ENCODE measurements at places on chromosomes 7 and 10.

DNA sequence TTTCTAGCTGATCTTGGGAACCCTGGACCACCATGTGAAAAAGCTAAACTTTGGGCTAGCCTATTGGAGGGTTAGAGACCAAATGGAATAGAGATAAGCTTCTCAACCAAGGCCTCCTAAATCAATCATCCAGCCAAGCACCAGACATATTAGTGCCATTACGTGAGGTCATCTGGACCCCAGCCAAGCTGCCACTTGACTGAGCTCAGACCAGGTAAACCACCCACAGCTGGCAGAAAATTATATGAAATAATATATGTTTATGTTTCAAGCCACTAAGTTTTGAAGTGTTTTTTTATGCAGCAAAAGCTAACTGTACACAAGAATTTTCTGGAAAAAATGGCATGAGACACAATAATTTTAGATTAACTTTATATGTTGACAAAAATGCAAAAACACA lies 82.6 kb upstream of the PCGF5 start:
- no peak for DNase-seq

- DNase-seq = no peak
Observed at GRCh38 chr7:75950111-75950681, 35.2 kb downstream of the POR start.

DNA sequence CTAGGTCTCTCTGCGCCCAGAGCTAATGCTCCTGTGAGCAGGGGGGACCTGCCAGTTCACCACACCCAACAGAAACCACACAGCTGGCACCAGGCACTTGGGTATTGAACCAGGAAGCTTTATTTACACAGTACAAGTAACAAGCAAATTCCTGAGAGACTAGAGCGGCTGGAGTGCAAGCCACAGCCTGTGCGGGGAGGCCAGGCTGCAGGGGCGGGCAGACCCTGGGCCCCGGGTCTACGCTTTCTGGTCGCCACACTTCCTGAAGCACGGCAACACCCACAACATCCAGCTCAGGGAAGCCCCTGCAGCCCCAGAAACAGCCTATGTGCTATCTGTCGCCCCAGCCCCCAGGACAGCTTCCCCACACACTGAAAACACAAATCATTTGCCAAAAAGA lies 125.0 kb downstream of the FAM53B start:
- no peak for DNase-seq

DNA sequence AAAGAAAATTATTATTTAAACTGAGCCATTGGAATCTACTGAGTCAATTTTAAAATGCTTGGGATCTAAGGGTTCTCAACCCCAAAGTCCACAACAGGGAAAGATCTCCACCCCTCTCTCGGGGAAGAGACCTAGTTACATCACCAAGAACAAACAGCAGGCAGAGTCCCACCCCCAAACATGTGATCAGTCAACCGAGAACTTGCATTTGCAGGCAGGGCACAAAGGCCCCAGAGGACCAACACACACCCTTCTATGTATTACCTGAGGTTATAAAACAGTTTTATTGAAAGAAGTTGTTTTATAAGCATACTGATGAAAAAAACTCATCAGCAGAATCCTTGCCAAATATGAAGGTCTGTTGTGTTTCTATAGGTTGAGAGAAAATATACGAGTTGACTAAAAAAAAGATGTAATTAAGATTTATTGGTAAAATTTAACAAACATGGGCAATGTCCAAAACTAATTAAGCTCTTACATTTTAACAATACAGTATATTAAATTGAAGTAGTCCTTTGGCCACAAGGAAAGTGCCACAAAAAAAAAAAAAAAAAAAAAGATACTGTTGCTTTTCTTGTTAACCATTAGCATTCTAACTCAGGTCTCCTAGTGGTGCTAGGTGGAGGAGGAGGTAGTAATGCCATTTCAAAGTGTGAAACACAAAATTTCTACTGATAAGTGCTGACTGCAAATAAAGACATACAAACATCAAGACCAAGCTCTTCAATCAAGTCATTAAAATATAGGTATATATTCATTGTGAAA lies 975 bp upstream of the USP54 start:
- DNase-seq = no peak

DNA sequence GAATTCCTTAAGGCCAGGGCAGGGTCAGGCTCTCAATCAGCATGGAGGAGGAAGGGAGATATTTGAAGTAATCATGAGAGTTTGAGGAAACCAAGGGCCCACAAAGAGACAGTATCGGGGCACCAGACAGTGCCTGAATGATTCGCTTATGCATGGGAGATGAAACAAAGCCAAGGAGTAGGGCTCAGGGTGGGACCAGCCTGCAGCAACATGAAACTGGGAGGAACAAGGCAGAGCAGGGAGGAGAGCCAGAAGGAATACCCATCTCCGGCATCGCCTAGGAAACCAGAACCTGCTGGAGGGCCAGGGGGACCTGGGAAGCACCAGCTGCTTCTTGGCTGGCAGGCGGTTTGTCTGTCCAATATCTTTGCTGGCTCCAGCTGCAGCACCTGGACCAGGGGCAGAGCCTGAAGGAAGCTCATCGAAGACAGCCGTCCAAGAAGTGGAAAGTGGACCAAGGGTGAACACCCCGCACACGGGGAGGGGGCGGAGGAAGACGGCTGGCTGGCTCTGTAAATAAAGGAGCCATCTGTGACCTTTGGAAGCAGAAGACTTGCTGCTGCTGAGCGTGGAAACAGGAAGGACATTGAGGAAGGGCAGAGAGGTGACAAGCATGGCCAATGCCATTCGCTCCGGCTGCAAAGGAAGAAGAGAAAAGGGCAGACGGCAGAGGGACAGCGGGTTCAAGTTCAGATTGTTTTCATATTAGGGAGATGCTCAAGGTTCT lies 34.4 kb upstream of the ECHDC3 start:
- DNase-seq = no peak

GRCh38 chr10:111384556-111384955 lies 307.7 kb downstream of the ADRA2A start:
- DNase-seq = no peak

- DNase-seq = no peak
Observed at GRCh38 chr7:77475181-77475580, 59.0 kb upstream of the GSAP start.

DNA sequence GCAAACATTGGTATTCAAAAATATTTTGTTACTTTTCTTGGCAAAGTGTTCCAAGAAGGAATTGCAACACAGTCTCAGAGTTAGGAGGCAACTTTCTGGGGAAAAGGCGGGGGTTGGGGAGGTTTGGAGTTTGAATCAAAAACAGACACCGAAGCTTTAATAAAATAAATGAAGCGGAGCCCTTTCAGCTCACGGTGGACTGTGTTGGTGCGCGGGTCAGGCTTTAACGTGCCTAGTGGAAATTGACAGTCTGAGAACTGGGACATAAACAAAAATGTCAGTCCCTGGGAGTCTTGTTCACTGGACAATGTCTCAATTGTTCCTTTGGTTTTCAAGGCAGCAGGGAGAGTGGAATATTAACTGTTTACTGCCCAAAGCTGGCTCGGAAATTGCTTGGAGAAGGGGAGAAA lies 109.3 kb downstream of the TCF7L2 start:
- DNase-seq = no peak

DNA sequence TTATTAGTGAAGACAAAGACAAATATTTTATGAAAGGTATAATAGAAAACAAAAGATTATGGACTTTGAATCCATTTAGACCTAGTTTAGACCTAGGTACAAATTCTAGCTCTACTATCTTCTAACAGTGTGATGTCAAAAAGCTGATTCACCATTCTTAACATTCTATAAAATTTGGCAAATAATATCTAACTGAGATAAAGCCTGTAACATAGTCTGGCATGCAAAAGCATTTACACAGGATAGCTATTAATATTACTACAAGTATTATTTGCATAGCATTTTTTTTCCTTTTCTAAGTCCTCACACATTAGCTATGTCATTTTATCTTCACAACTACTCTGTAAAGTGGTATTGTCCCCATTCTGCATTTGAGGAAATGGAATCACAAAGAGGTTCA lies 179.6 kb upstream of the LRRTM3 start:
- DNase-seq = no peak

- no peak for DNase-seq
Observed at GRCh38 chr10:15197276-15197675, 28.8 kb upstream of the NMT2 start.

DNA sequence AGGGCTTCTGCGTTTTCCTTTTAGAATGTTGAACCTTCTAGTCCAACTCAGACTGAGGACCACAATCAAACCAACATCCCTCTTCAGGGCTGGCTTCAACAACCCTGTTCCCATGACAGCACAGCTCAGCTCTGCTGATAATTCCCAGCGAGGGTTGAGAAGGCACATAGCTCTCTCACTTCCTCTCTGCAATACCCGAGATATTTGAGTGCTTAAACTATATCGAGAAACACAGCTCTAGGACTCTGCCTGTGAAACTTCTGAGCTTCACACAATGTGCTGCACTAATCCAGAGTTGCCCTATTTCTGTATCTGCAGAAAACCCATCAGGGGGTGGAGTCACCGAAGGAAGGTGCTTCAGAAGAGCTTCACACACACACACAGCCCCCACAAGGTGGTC lies 1.6 kb upstream of the ADARB2 start:
- DNase-seq = peak; percentile 13

DNA sequence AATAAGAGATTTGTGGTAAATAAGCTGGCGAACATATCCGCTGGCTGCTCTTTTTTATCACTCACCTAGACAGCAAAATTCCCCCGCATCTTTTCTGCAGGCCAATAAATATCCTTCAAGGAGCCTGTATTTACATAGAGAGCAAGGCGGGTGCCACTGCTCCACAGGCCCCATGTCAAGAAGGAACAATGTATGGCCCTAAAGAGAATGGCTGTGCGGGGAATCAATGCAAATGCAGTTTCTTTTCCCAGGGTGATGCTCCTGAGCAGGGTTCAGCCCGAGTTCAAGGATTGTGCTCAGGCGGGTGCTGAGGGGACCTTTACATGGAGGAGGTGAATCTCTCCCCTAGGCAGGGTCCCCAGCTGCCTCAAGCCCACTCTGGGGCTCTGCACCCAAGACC lies 494.2 kb upstream of the ZMIZ1 start:
- no peak for DNase-seq

- DNase-seq = no peak
Observed at GRCh38 chr10:18456984-18457383, 194.4 kb downstream of the NSUN6 start.

DNA sequence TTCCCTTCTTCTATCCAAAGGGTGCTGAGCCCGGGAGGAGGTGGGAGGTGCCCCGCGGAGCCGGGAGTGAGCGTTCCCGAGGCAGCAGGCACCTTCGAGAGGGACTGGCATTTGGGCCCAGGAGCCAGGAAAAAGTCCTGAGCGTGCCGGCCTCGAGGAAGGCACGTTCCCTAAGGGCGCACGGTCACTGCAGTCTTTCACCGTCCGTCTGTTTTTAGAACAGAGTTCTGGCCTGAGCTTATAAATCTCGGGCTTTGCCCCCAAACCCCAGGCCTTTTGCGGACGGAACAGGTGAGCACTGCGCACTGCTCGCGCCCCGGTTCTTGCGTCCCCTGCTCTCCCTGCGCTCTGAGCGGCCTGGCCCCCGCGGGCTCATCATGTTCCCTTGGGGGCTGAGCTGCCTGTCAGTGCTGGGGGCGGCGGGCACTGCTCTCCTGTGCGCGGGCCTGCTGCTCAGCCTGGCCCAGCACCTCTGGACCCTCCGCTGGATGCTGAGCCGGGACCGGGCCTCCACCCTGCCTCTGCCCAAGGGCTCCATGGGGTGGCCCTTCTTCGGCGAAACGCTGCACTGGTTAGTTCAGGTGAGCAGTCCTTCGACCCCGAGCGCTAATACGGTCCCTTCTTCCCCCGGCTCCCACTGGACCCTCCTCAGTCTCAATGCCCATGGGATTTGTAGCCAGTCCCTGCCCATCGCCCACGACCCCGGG lies 442 bp downstream of the CYP26C1 start:
- DNase-seq = no peak

GRCh38 chr7:93039786-93040185 lies 78.0 kb downstream of the SAMD9 start:
- DNase-seq = no peak

DNA sequence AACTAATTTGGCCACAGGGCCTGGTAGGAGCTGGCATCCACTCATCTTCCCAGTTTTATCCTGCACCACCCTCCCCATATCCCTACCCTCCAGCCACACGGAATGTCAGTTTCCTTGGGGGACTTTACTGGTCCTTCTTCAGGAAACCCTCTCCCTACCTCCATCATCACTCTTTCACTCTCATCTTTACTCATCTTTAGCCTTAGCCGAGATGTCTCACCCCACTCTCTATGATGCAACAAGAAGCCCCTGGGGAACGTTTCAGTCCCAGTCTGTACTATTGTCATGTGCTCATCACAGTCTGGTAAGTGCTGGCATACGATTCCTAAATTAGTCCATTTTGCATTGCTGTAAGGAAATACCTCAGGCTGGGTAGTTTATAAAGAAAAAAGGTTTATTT lies 34.9 kb upstream of the TMEM248 start:
- DNase-seq = no peak

DNA sequence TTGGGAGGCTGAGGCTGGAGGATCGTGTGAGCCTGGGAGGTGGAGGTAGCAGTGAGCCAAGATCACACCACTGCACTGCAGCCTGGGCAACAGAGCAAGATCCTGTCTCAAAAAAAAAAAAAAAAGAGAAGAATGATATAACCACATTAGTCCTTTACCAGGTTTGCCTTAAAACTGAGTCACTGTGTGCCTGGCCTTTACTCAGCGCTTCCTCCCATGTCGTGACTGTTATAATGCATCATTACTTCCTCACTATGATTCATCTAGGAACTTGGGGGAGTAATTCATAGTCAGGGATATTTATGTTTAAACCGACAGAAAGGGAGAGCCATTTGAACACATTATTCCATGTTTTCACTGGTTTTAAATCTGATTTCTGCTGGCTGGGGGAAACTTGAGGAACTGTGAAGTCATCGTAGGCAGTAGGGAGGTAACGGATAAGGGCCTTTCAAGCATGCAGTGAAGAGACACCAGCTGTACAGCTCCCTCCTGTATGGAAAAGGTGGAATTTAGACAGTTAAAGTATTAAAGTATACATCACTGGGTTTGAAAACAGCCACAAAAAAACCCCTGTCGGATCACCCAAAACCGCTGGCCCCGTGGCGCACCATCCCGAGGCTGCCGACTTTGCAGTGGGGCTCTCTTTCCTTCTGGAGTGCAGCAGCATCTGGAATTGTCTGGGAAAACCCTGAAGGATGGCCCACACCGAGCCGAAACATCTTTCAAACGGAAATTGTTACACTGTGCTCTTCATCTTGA lies 119.8 kb downstream of the NKX6-2 start:
- DNase-seq = no peak

GRCh38 chr7:69813637-69814240 lies 215.5 kb downstream of the AUTS2 start:
- DNase-seq = no peak

GRCh38 chr10:34732926-34733325 lies 82.2 kb downstream of the PARD3 start:
- DNase-seq = no peak

- DNase-seq = no peak
Observed at GRCh38 chr10:639751-640672, 49.5 kb downstream of the DIP2C start.
